ENCODE measurements at places on chromosomes 7 and 10.

GRCh38 chr7:83457022-83457892, 191.7 kb downstream of the SEMA3E start:
- no peak for DNase-seq

GRCh38 chr10:115941361-115941771, 331.6 kb downstream of the GFRA1 start:
- DNase-seq = no peak

DNA sequence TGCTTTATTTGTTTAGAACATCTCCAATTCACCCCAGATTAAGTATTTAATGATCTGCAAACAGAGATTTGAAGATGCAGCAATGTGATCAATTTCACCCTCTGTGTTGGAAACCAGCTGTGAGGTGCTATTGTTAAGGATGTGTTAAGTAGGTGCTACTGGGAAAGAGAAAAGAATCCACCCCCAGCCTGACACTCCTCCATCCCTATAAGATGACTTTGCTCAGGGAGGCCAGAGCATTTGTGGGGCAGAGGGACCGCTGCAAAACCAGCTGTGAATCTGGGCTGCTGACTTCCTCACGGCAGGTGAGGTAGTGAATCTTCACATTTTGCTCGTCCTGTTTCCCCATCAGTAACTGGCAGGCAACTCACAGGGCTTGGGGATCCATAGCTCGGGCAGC, 297.5 kb downstream of the GFRA1 start:
- DNase-seq = no peak

DNA sequence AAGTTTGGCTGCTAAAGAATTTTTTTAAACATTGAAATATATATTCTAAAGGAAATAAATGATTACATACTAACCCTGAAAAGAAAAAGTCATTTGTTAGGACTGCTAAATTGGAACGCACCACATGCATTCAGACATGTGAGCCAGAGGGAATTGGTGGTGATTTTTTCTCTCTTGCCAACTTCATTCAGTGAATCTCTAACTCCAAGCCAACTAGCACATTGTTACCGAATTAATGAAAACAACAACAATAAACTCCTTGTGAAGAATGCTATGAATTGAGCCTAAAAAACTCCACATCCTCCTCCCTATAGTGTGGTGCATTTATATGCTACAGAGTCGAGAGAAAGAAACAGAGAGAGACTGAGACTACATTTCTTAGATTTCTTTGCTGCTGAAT, 135.5 kb upstream of the CACNA2D1 start:
- DNase-seq = no peak

DNA sequence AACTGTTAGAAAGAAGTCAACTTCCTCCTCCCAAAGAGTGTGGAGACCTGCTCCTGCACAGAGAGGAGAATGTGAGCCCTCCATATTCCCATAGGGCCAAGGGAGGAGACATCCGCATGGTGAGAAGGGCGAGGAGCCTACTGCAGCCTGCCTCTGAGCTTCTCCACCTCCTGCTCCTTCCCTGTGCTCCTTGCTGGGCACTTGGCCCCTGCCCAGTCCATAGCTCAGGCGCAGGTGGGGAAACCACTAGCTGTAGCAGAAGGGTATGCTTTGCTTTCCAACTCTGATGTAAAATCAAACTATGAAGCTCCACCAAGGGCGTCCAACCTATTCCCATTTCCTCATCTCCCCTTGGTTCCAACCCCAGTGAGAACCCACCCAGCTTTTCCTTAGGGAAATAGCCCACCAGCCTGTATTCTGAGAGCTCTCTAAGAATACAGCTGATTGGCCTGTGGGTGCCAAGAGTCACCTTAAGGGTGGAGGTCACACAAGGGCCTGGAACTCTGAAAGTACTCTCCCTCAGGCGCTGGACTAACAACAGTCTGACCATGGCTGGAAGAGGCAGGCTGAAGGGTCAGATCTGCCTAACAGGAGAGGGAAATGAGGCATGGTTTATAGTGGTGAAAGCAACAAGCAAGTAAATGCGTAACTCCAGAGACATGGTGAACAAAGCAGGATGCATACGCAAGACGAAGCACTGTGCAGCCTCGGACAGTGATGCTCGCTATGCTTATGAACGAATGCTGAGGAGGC, 13.9 kb downstream of the ZNF488 start:
- DNase-seq = no peak

DNA sequence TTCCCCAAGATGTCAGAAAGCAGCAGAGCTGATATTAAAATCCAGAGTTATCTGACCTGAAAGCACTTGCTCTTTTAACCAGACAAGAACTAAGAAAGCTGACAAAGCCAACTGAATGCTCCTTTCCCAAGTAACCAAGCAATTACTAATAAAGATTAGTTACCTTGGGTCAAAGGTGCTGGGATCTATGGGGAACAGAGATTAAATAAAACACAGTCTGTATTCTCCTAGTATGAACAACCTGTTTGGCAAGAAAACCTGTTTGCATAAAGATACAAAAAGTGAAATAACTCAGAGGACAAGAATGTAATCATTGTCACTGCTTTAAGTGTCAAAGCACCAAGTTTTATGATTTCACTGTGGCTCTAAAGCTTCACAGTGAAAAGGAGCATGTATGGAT, 35.7 kb downstream of the ITPRID1 start:
- no peak for DNase-seq

DNA sequence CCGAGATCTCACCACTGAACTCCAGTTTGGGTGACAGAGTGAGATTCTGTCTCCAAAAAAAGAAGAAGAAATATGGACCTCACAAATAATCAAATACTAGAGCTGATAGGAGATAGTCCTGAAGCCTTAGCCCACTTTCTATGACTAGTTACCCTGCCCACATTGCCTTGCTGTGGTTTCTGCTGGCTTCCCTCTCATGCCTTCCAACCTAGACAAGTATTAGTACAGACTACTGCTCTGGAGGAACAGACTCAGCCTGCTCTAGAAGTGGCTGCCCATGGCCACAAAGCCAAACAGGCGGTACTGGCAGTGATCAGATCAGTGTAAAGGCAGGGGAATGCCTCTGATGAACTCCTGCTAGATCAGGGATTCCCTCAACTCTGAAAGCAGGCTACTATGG, 89.7 kb upstream of the PRKAR2B start:
- no peak for DNase-seq

DNA sequence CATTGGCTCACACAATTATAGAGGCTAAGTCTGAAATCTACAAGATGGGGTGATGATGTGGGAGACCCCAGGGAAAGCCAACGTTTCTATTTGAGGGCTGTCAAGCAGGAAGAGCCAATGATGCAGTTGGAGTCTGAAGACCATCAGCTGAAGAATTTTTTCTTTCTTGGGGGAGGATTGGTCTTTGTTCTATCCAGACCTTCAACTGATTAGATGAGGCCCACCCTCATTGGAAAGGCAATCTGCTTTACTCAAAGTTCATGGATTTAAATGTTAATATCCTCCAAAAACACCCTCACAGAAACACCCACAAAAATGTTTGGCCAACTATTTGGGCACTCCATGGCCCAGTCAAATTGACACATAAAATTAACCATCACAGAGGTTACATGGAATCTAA, 44.3 kb upstream of the DNAJC1 start:
- DNase-seq = no peak

DNA sequence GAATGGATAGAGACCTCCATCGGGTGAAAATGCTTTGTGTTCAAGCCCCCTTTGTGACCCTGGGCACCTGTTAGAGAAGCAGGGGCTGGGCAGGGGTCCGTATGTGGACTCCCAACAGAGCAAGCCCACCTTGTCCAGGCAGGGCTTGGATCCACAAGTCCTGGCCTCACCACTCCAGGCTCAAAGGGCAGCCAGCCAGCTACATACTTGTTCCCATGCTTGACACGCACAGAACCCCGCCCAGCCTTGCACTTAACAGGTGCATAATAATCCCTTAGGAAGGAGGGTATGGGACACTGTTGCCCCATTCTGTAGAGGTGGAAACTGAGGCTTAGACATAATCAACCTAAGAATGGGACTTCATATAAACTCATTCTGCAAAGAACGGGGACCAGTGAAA, 160.6 kb downstream of the PRKAG2 start:
- no peak for DNase-seq

GRCh38 chr7:19242246-19242645, 97.0 kb upstream of the FERD3L start:
- DNase-seq = no peak

GRCh38 chr7:131038153-131038552, 289.5 kb upstream of the MKLN1 start:
- DNase-seq = no peak

GRCh38 chr10:18620856-18621255, 30.5 kb downstream of the NSUN6 start:
- no peak for DNase-seq

DNA sequence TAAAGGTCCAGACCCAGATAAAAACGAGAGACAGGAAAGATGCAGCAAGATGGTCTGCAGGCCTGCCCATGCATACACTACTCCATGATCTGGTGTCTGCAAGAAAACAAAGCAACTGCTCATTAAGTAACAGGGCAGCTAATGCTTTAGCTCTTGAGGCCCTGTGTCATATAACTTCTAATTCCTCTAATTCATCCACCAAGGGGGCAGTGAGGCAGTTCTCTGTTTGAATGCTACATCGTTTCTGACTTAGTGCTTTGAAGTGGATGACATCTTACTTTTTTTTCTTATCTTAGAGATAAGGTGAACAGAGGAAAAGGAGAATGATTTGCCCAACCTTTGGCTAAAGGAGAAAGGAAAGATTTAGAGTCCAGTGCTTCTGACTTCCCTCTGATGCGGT, 619.7 kb downstream of the AUTS2 start:
- DNase-seq = no peak

DNA sequence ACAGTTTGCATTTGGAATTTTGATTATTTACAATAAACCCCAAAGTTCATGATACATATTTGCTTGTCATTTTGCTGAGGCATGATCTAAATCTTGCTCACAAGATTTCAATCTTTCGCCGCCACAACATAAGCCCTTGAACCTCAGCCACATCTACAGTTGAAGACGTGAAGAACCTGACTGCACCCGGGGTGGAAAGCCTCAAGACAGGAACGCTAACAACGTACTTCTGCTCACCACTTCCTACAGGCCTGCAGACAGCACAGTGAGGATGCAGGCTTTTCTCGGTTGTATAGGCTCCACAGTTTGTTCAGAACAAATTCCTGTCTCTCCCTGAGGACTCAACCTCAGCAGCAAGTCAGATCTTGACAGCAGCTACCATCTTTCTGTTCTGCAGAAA, 393.8 kb upstream of the PRKCQ start:
- no peak for DNase-seq

DNA sequence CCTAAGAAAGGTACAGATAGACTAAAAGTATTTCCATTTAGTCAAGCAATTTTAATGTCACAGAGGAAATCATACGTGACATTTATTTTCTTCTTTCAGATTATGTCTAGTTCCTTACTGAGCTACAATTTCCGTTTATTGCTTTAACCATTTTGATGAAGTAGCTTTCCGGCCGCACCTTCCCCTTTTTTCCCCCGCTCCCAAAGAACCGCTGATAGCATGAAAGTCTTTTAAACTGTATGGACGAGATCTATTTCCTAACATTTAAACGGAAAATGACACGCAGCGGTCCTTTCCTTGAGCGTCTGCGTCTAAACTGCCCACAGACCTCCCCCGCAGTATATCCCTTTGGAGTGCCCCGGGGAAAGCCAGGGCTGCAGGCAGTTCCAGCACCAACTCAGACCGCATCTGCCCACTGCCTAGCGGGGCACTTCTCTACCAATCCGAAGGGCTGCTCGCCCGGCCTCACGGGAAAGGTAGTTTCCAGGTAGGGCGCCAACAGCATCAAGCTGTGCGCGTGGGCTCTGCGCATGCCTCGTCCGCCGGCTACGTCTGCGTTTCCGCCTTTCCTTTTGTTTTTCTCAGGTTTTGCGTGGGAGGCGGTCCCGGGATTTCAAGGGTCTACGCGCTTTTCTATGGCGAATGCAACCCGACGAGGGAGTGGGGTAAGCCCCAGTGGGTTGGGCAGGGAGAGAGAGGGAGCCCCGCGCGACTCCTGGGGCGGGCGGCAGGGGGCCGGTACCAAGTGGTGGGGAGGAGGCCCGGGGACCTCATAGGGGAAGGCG, at the start of gene ZNF33A:
Gene ZNF33A (plus strand): TSS at position 557 of the 785 bp plus-strand sequence. CDS start 1,667 bp downstream, outside the sequence.
- DNase-seq = peak; percentile 83

DNA sequence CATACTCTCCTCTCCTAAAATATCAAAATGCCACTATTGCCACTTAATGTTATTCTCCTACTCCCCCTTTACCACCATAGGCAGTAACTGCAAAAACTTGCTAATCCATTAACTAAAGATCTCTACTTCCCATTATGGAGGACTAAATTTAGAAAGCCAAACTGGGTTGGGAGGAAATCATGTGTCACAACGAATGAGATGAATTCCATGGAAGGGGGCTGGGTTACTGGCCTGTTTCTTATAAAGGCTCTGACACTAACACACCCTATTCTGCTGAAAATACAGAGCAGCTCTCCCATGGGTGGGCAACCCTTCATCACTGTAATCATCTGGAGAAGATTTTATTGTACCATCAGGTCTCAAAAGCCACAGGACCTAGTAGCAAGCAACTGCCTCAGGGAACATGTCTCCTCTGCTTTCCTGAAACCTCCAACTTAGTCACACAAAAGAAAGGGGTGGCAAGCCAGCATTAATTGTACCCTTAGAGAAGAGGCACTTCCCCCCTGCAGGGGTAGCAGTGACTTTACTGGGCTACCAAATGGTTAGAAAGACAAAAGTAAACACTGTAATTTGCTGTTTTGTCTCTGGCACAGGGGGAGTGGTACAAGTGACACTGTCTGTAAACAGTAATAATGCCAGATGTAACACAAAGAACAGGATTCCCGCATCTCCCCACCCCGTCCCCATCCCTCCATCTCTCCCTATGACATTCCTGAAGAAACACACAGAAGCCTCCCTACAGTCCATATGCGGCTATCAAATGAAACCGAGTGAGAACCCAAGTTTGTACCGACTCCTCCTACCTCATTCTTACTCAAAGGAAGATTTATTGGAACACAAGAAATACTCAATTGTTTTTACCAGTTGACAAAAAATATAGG, 81.6 kb downstream of the ARMH3 start:
- no peak for DNase-seq

- no peak for DNase-seq
Observed at GRCh38 chr7:38220452-38220851, 42.4 kb downstream of the STARD3NL start.

DNA sequence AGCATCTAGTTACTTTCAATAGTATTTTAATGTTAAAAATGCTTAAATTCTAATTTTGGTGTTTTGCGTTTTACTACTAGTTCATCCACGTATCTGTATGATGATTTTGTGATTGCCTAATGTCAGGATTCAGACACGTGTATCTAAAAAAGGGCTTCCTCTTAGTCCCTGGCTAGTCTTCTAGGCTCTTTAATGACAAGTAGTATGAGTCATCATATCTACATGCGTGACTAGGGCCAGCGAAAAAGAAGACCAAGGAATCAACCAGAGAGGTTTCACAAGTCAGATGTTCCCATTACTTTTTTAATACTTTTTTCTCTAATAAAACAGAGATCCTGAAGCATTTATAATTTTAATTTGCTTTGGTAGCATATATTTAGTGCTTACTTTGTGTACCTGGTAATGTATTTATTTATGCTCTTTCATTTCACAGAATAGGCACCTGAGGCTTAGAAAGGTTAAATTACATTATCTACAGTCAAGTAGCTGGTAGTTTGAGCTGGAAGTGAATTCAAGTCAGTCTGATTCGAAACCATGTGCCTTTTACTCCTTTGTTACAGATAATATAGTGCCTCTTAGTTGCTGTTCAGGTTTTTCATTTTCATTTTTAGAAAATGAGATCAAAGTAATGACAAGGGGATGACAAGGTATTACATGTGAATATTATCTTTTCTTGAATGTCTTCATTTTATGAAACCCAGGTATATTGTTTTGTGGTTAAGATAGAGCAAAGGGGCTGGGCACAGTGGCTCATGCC, 140.3 kb downstream of the FOXP2 start:
- DNase-seq = no peak

- DNase-seq = no peak
Observed at GRCh38 chr7:98362517-98362916, 38.4 kb downstream of the BAIAP2L1 start.
